Activated naive CD8-positive, alpha-beta T cell treated with anti-CD3 and anti-CD28 coated beads, Interleukin-2, amount 50 U/mL, for 16 hours (primary cell): ENCODE measurements at places on chromosomes 5 and 9.

- DNase-seq: peak; percentile 71
Measured at GRCh38 chr5:181207214-181207959, 2.4 kb upstream of the TRIM7 start.

DNA sequence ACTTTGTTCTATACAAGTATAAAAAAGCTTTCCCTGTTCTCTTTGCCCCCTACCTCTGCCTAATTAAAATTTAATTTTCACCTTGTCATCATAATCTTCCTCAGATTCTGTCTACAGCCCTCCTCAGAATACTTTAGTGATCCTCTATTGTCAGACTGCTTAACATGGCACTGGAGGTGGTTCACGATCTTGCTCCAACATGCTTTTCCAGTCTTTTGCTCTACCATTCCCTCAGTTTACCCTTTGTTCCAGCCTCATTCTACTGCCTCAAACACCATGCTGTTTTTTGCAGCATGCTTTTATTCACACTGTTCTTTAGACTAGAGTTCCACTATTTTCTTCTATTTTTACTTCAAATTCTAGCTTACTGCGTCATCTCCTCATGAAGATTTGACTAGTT, 10.4 kb downstream of the ALDH1A1 start:
- DNase-seq: no peak

- no peak for DNase-seq
Measured at GRCh38 chr9:27626244-27627187, 53.2 kb upstream of the C9orf72 start.

GRCh38 chr9:130666393-130667119, 2.2 kb downstream of the PRDM12 start:
- no peak for DNase-seq
